ENCODE measurements at places on chromosomes 16 and 17. TPM values are rescaled to one million over a fixed set of nuclear protein-coding genes. Genes with fewer than 3 reads are reported as not detected.

The ZNHIT3 gene
- polyA plus RNA-seq = 71.3 TPM

The FBXW10B gene
- 1.1 TPM for polyA plus RNA-seq

The FNDC8 gene
- 0.15 TPM for polyA plus RNA-seq

The TMEM92 gene
- polyA plus RNA-seq = 2.9 TPM

The RFFL gene
- 13.7 TPM for polyA plus RNA-seq

The KRT24 gene
- not detected for polyA plus RNA-seq

DNA sequence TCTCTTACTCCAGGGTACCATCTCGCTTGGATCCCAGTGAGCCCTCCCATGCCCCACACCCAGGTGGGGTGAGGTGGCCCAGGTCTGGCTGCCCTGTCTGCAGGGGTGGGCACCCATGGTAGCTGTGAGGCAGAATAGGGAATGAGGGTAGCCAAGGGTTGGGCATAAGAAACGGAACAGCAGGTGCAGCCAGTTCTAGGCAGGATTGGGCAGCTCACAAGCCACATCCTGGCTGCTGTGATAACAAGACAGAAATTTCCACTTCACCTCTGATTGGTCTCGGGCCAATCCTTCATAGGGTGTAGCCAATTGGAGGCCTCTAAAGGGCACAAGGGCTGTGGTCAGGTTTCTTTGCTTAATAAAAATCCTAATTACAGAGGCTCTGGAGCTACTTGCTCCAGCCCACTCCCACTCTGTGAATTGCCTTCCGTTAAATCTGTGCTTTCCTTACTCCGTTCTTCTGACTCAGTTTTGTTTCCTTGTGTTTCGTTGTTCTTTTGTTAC is 1.5 kb upstream of the ARHGDIG start:
- DNase-seq = no peak

GRCh38 chr17:50575581-50576210 is 15.2 kb downstream of the CACNA1G start:
- DNase-seq = no peak

DNA sequence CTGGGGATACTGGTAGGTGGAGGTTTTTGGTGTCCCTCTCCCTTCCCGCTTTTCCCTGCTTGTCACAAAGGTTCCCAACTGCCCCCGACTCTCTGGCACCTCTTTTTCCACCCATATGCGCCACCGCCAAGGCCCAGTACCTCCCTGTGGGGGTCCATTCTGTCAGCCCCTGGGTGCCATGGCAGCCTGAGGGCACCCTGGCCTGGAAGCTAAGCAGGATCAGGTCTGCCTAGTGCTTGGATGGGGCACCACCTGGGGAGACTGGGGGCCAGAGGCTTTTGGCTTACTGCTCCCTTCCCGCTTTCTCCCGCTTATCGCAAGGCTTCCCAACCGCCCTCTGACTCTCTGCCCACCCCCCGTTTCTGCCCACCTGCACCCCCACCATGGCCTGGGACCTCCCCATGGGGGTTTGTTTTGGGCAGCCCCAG is 2286.4 kb downstream of the TP53TG3F start:
- no peak for DNase-seq

GRCh38 chr17:16491131-16491702 is 776 bp downstream of the LRRC75A start:
- no peak for DNase-seq

DNA sequence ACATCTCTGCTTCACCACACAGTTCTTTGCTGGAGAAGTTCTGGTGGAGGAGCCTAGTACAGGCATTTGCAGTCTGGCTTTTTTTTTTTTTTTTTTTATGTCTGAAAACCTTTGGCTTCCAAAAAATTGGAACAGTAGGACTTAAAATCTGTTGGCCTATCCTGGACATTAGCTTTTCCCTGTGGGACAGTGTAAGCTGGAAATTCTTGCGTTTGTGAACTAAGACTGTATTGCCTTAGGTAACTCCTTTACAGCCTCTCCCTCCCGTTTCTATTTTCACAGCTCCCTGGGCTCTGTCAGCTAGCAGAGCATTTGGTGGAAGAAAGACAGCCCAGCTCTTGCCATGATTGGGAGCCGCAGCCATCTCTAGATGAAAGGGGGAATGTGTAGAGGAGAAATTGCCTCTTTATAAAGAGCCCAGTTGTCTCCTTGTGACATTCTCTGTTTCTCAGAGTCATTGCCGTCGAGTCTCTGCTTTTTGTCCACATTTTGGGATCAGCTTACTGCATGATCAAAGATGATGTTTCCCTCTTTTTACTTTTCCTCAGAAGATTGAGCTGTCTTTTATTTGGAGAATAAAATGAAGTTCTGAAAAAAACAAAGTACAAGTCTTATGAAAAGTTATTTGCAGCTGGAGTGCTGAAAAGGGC is 227.5 kb downstream of the SPECC1 start:
- no peak for DNase-seq

DNA sequence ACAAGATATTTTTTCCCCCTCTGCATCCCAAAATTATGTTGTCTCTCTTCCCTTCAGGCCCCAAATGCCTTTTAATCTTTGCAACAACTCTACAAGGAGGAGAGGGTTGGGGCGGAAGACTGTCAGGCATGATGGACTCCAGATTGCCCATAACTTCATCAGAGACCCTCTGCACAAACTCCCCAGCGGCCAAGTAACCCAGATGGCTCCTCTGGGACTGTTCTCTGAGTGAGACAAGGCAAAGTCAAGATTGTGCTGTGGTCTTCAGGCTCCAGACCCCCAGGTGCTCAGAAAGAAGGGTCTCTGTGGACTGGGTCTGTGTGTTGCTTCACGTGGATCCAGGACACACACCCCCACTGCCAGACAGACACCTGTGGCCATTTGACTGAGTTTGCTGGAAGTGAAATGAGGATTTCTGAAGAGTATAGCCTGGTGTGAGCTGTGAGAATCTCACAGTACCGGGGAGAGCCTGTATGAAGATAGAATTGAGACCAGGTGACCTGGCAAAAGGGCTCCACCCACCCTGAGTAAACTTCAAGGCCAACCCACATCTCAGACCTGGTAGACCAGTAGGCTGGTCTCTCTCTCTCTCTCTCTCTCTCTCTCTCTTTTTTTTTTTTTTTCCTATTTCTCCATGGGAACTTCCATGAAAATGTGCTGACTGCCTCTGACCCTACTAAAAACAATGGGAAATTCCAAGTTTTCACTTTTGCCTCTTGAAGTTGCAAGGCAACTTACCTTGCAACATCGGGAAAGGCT is 354.1 kb downstream of the SOX9 start:
- no peak for DNase-seq

GRCh38 chr17:49021768-49022103 is 24.6 kb downstream of the IGF2BP1 start:
- no peak for DNase-seq

DNA sequence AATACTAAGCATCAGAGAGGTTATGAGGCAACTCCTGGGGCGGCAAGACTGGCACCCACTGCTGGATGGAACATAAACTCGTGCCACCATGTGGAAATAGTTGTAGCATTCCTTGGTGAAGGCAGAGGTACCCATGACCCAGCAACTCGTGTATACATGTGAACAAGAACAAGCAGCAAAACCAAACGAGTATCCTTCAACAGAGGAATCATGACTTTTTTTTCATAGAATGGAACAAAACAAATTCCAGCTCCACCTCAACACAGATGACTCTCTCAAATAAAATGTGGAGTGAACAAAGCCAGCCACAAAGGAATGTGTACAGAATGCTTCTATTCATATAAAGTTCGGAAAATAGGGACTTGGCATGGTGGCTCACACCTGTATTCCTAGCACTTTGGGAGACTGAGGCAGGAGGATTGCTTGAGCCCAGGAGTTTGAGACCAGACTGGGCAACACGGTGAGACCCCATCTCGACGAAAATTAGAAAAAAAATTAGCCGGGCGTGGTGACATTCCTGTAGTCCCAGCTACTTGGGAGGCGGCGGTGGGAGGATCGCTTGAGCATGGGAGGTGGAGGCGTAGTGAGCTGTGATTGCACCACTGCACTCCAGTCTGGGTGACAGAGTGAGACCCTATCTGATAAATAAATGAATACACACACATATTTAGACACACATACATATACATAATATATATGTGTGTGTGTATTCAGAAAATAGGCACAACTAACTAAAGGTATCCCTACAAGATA is 35.3 kb downstream of the B9D1 start:
- DNase-seq = no peak

DNA sequence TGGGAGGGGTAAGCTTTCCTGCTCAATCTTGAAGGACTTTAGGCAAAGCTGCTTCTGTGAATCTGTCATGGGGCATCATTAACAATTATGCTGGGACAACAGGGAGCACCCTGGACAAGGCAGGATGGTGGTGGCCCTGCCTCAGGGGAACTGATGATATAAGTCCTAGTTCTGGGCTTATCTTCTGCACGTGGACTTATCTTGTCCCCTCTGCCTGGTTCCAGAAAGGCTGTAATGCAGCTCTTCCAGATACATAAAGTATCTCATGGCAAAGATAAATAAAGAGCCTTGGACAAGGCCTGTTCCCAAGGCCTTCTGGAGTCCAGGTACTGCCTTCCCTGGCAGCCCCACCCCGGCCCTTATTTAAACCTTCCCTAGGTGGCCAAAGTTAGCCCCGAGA is 6.0 kb upstream of the ZNF385C start:
- DNase-seq = no peak

GRCh38 chr16:88713568-88714419 is 7.5 kb downstream of the CTU2 start:
- no peak for DNase-seq

GRCh38 chr17:37779554-37779953 is 34.7 kb upstream of the HNF1B start:
- no peak for DNase-seq

GRCh38 chr16:24700549-24701392 is 28.7 kb upstream of the TNRC6A start:
- DNase-seq = no peak

GRCh38 chr16:27795992-27796614 is 246.2 kb downstream of the KATNIP start:
- peak; percentile 32 for DNase-seq

DNA sequence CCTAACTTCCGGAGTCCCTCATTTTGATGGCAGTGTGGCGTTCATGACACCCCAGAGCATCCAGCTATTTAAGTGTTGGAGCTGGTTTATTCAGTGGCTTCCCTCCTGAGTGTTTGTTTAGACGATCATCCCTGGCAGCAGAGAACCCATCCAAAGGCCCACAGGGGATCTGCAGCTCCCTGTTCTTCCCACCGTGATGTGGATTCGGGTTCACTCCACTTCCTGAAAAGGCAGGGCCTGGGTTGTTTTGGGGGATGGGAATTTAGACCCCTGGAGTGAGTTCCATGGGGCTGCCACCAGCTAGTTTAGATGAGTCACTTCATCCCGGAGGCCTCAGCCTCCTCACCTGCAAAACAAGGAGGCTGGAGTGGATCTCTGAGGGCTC is 2.3 kb downstream of the KSR1 start:
- DNase-seq = no peak

- DNase-seq = no peak
Observed at GRCh38 chr16:57091200-57091974, 996 bp upstream of the CPNE2 start.

GRCh38 chr16:64478252-64478906 is 643.5 kb downstream of the CDH11 start:
- DNase-seq = no peak

DNA sequence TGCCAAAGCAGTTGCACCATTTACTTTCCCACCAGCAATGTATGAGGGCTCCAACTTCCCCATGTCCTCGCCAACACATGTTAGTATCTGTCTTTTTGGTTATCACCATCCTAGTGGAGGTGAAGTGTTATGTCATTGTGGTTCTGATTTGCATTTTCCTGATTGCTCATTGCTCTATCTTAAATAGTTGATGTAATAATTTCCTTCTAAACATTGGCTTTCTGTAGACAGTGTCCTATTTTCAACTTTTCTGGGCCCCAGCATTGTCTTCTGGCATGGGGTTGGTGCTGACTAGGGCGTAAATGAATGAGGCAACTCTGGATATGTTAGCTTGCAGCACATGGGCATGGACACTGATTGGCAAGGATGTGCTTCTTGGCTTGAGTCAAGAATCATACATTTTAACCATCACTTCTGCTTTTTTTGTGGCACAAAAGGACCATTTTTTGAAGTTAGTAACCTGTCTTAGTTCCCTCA is 25.1 kb downstream of the PLCG2 start:
- no peak for DNase-seq

DNA sequence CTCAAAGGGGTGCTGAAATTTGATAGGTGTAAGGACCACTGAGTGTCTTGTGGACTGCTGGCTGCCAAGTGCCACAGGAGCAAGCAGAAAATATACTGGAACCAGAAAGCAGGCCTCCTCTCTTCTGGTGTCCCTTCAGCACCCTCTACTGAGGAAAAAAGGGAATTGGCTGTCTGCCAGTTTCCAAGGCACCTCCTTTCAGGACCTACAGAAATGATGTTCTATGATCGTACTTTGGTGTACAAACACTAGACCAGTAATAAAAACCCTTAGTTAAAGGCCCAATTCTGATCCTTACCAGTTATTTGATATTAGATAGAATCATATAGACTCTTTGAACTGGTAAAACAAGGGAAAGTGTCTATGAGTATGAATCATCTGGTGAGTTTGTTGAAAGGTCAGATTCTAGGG is 35.8 kb upstream of the BCAS3 start:
- peak; percentile 54 for DNase-seq

GRCh38 chr17:8749616-8750015 is 5.0 kb upstream of the CCDC42 start:
- DNase-seq = no peak

GRCh38 chr17:57604771-57605674 is 140.1 kb downstream of the CCDC182 start:
- DNase-seq = peak; percentile 54

DNA sequence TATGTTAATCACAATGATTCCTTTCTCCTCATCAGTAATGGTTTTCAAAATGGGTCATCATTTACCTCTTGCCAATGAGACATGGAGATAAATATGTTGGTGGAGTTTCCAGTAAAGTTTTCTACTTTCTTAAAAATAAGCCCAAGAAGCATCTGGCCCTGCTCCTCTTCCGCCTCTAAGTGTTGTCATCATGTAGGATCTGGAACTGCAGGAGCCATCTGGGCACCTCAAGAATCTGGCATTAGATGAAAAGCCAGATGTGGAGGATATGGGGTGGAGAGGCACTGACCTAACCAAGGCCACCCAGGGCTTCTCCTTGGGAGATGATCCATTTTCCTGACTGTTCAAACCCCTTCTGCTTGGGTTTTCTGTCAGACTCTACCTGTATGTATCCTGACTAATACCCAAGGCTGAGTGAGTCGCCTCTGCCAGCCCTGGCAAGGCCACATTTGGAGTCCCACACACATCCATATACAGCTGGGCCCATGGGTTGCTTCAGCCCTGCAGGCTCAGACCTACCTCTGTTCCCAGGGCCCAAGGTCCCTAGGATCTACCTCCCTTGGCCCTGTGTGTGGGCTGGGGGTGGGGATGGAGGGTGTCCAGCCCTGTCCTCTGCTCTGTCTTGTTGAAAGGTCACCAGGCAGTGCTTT is 24.6 kb downstream of the CCDC182 start:
- no peak for DNase-seq

Measured in left renal pelvis (tissue), 4 donors.